ENCODE measurements at places on chromosomes 5 and 9.

DNA sequence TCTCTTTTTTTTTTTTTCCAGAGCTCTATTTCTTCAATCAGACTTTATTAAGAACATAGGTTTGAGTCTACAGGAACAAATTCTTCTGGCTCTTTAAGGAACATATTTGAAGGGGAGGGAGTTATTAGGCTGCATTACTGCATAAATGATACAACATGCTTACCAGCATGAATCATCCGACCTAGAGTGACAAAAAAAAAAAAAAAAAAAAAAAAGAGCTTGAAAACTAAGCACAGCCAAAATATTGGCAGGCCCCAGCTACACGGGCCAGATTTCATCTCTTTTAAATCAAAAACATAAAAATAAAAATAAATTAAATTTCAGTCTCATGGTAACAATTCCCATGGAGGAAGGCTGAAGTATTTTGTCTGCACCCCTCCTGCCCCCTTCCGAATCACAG is 26.3 kb downstream of the MSX2 start:
- no peak for DNase-seq

DNA sequence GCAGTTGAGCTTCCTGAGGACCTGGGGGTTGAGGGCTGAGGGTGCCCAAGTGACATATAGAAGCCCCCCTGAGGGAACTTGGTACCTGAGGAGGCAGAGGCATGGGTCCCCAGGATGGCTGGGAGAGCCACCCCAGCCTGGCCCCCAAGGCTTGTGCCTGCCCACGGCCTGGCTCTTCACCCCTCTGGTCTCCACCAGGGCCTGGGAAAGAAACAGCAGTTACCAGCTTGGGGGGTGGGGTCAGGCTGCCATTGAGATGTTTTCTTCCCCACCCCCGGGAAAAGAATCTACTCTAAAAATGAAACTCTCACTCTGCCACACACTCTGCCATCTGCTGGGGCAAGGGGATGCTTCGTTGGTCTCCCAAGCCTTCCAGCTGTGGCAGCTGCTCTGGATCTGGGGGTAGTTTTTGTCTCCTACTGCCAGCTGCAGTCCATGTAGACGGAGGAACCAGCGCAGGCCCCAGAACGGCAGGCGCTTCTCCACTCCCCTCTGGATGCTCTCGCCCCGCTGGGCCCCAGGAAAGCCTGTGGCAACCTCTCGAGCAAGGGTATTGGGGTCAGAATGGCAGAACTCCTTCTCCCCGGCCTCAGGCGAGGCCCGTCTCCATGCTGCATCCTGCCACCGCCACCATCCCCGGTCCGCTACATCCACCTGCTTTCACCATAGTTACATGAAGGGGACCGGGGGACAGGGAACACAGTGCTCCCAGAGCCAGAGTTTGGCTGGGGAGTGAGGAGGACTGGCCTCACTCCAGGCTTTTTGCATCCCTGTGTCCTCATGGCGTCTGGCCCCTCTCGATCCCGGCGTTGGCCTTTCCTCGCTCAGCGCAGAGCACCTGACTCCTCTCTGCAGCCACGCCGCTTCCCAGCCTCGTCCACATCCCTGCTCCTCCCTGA is 123.5 kb downstream of the DAB2IP start:
- DNase-seq, result no peak

- DNase-seq, result no peak
Measured at GRCh38 chr5:65808818-65809217, 86.8 kb downstream of the NLN start.

DNA sequence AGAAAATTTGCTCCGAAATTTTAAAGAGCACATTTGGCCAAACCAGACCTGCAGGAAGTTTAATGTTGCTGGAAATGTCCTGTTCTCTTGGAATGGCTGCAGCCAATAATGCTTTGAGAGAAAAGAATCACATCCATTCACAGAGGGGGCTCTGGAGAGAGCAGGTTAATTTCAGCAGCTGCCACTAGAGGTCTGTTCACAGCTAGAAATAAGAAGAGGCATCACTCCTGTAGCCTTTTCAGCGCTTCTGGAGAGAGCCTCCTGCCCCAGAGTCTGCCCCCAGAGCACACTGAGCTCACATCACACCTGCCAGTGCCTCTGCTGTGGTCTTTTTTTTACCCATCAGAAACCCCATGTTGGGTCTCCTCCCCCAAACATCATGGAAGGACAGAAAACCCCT is 124.8 kb upstream of the RAD23B start:
- peak; percentile 16 for DNase-seq

DNA sequence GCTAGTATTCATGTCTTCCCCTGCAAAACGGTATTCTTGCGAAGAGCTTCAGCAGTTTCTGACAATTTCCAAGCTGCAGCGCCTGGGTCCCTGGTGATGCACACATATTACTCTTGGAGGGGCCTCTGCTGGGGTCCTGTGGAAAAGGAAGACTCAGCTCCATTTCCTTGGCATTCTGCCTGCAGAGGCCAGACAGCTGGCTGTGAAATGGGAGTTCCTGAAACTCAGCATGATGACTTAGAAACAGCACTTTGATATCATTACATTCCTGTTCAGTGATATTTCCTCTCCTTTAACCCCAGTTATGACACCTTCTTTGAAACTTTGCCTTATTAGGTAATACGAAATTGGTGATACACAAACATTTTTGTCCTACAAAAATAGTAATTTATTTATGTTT is 98.5 kb downstream of the APBA1 start:
- DNase-seq, result no peak

DNA sequence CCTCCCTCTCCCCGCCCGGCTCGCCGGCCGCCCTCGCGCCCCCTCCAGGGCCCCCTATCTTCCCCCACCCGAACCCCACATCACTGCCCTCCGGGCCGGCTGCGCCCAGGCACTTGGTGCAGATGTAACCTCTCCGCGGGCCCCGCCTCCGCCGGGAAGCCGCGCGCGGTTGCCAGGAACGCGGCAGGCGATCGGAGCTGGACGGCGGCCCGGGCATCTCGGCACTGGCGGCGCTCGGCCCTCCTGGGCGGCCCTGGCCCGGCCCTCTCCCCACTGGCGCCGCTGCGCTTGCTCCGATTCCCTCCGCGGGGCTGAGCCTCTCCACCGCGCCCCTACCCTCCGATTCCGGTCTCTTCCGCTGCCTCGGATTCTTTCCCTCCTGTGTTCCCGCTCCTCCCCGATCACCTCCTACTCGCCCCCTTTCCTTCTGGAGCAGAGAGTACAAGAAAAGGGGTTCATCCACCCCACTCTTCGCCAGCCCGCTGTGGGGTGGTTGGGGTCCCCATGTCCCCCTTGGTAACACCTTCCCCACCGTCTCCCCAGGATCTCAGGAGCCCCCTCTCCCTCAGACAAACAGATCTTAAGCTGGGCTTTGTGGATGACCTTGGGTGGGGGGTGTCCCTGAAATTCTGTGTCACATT is 70.6 kb downstream of the C9orf50 start:
- no peak for DNase-seq

DNA sequence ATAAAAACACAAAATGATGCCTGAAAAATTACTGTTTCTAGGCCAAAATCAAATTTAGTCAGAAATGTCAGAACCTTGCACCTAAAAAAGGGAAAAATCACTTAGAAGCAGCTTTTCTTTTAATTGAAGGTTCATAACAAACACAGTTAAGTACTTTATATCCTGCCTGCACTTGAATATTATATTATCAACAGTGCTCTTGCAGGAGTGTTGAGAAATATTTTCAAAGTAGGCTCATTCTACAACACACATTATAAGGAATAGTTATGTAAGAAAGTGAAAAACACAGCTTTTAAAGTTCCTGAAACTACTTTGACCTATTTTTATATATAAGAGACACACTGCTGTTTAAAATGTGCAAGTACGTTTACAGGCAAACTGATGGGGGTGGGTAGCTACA is 8.3 kb downstream of the EDIL3 start:
- DNase-seq, result no peak

- no peak for DNase-seq
Measured at GRCh38 chr5:31585895-31586270, 53.0 kb upstream of the PDZD2 start.

DNA sequence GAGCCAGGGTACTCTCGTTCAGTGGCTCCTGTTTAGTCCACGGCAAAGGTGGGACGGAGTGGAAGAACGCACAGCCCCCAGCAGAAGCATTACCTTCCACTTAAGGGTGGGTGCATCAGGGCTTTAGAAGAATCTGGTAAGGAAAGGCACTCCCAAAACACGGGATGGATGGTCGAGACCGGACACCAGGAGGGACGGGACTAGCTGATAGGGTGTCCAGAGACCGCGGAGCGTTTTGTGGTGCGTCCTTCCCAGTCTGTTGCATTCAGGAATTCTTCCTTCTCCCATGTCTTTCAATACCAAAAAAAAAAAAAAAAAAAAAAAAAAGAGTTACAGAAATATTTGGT is 545 bp upstream of the CTSV start:
- no peak for DNase-seq

GRCh38 chr9:113361304-113362018 is 12.1 kb downstream of the BSPRY start:
- no peak for DNase-seq

- DNase-seq, result peak; percentile 78
Measured at GRCh38 chr9:123637945-123638634, 282.1 kb downstream of the CRB2 start.

- no peak for DNase-seq
Measured at GRCh38 chr5:135920199-135920598, 24.6 kb upstream of the IL9 start.

Measured in NB4 (cell line).